Prostate gland (tissue), 2 donors: ENCODE measurements at places on chromosomes 4 and X.

- no peak for DNase-seq
Measured at GRCh38 chr4:111689731-111690130, 455.5 kb upstream of the FAM241A start.

- DNase-seq: no peak
Measured at GRCh38 chrX:54484666-54485065, 11.4 kb downstream of the FGD1 start.

GRCh38 chr4:156870131-156870530 is 101.5 kb downstream of the PDGFC start:
- no peak for DNase-seq

DNA sequence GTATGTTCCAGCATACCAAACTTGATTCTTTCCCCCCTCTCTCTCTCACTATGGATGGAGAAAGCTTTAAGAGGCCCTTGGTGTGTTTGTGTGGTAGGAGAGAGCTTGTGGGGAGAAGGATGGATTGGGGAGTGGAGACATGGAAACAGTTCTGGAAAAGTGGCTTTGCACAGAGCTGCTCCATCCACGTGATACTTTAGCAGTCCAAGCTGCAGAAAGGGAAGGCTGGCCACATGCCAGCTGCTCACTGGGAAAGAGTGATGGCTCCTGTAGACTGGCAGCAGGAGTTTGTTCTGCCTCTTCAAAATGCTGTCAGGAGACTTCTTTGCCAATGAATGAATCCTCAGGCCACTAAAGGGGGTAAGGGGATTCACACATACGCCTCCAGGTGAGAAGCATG is 21.7 kb upstream of the SEC24B start:
- no peak for DNase-seq
